ENCODE measurements at places on chromosomes 1 and 21. TPM values are rescaled to one million over a fixed set of nuclear protein-coding genes. Genes with fewer than 3 reads are reported as not detected.

The CYYR1 gene
- total RNA-seq, result 7.5 TPM

The EDARADD gene
- total RNA-seq, result not detected

The NOS1AP gene
- 6.7 TPM for total RNA-seq

The NR1I3 gene
- total RNA-seq, result not detected

The CELA2A gene
- total RNA-seq, result not detected

The FGR gene
- total RNA-seq, result 9.1 TPM

The SLC45A3 gene
- 2.2 TPM for total RNA-seq

The CHIA gene
- not detected for total RNA-seq

The LEFTY1 gene
- total RNA-seq, result not detected

The ESRRG gene
- 0.71 TPM for total RNA-seq

The CLDN17 gene
- not detected for total RNA-seq

The MRPS15 gene
- 115 TPM for total RNA-seq

The INTS3 gene
- 39.0 TPM for total RNA-seq

The PTPN7 gene
- not detected for total RNA-seq

The AIRE gene
- not detected for total RNA-seq

The NECTIN4 gene
- total RNA-seq, result not detected

The PALMD gene
- total RNA-seq, result 10.7 TPM

The RGS16 gene
- 2.5 TPM for total RNA-seq

The KCND3 gene
- 18.3 TPM for total RNA-seq

The GOLT1A gene
- total RNA-seq, result not detected

The MECR gene
- 19.9 TPM for total RNA-seq

The ADCY10 gene
- total RNA-seq, result 0.14 TPM

The TLR5 gene
- total RNA-seq, result 4.6 TPM

The PKP1 gene
- 0.16 TPM for total RNA-seq

The SLAMF9 gene
- not detected for total RNA-seq

The CFHR4 gene
- not detected for total RNA-seq

The LIN9 gene
- total RNA-seq, result 5.4 TPM

The EDN2 gene
- total RNA-seq, result 2.2 TPM

The MAN1C1 gene
- 12.8 TPM for total RNA-seq

The ACADM gene
- 68.6 TPM for total RNA-seq

The SPRR3 gene
- not detected for total RNA-seq

The ERICH3 gene
- 0.36 TPM for total RNA-seq

The CA14 gene
- 1.4 TPM for total RNA-seq

The MFAP2 gene
- 15.8 TPM for total RNA-seq

Measured in sigmoid colon (tissue), 7 donors.